ENCODE measurements at places on chromosomes 11 and 22.

- no peak for DNase-seq
These were observed 52.3 kb downstream of the BARX2 start for GRCh38 chr11:129427816-129428406.

DNA sequence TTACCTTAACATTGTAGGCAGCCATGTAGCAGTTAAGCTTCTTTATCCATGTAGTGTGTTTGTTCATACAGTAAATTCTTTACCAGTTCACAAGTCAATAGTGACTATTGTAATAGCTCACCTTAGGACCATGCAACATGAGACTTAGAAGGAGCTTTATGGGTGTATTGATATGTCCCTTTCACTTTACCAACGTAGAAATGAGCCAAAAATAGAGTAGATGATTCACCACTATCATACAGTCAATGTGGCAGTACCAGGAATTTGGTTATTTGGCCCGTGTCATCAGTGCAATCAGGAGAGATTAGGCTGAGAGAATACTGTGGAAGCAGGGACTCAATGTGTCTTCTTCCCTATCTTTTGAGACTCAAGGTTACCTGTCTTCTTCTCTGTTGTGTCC lies 4.7 kb downstream of the ZDHHC13 start:
- DNase-seq = no peak

DNA sequence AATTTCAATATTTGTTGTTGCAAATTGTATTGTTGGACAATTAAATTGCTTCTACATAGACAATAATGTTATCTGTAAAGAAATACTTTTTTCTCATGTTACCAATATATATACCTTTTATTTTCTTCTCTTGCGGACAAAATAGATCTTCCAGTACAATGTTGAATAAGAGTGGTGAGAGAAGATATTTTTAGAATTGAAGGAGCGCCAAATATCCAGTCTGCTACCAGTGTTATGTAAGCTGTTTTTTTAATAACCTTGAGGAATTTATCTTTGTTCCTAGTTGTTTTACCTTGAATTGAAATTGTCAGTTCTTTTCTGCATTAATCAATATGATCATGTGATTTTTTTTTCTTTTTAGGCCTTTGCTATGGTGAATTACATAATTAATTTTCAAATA lies 1702.5 kb upstream of the RAG2 start:
- DNase-seq = no peak

GRCh38 chr11:43135966-43136534 lies 175.7 kb upstream of the API5 start:
- no peak for DNase-seq

DNA sequence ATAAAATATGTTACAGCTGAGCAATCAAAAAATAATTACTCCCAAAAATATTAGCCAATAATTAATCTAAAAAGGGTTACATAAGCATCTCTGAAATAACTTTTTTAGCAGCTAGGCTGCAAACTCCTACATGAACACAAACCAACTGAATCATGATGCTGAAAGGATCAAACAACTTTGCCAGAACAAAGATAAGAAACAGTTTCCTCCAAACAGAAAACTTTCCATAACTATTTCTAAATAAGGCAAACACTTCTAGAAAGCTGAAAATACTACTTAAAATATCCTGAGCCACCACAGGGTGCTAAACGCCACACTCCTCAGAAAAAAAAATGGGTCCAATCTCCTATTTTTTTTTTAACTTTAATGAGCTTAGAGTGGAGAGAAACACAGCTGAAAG lies 68.6 kb upstream of the ARHGAP32 start:
- DNase-seq = no peak

- no peak for DNase-seq
These were observed 9.1 kb upstream of the MN1 start for GRCh38 chr22:27810609-27811151.

GRCh38 chr11:125295931-125296330 lies 131.4 kb downstream of the PKNOX2 start:
- DNase-seq = no peak

DNA sequence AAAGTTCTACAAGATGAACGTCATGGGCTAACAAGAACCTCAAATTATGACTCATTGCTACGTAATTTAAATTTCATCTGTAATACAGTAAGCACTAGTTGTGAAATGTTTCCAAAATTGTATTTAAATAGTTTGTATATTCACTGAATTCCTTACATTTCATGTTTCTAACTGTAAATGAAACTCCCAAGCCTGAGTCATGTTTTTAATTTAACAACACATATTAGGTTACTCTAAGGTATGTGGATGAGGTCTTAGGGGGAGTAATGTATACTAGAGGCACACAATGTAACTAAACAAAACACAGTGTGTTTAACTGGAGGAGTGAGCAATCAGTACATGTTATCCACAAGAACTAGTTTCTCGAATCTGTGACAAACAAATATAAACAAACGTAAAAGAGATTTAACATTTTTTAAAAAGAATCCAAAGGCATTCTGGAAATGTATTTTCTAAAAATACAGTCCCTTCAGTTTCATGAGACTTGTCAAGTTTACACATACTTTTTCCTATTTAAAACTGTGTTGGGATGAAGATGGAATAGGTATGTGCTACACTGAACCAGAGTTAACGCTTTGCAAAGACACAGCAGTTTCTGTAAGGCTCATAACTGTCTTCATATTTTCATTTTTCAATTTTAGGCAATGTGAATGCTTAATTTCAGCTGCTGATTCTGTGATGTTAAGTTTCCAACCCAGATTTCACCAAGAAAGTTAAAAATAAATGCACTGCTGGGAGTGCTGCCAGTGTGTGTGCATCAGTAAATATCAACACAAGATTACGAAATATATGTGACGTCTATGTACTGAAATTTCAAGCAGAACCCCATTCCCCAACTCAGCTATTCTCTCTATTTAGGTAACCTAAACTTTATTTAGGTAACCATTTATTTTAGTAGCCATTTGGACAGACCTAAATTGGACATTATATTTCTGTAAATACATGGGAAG lies 52.6 kb downstream of the PITPNB start:
- no peak for DNase-seq

DNA sequence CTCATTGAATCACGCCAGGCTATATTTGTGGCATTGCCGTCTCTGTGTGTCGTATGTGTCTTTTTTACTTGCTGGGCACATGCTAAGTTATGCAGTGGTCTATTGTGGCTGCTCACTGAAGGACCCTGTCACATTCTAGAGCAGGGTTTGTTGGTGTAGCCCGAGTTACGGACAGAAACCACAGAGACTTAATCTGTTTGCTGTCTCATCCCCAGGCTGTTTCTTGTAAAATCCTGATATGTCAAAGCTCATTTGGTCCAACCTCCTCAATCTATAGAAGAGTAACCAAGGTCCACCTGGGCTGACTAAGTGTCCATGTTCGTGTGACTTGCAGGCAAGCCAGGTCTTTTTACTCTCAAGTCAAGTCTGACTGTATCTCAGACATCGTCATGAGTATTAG lies 5.0 kb downstream of the DPF2 start:
- no peak for DNase-seq

- DNase-seq = no peak
These were observed 1.8 kb downstream of the LDHAL6A start for GRCh38 chr11:18457450-18457849.

GRCh38 chr11:119323532-119324033 lies 6.7 kb upstream of the MCAM start:
- DNase-seq = peak; percentile 41

- no peak for DNase-seq
These were observed 42.5 kb downstream of the AP2A2 start for GRCh38 chr11:967995-968751.

- no peak for DNase-seq
These were observed 146.3 kb downstream of the WNT7B start for GRCh38 chr22:45830531-45831245.

DNA sequence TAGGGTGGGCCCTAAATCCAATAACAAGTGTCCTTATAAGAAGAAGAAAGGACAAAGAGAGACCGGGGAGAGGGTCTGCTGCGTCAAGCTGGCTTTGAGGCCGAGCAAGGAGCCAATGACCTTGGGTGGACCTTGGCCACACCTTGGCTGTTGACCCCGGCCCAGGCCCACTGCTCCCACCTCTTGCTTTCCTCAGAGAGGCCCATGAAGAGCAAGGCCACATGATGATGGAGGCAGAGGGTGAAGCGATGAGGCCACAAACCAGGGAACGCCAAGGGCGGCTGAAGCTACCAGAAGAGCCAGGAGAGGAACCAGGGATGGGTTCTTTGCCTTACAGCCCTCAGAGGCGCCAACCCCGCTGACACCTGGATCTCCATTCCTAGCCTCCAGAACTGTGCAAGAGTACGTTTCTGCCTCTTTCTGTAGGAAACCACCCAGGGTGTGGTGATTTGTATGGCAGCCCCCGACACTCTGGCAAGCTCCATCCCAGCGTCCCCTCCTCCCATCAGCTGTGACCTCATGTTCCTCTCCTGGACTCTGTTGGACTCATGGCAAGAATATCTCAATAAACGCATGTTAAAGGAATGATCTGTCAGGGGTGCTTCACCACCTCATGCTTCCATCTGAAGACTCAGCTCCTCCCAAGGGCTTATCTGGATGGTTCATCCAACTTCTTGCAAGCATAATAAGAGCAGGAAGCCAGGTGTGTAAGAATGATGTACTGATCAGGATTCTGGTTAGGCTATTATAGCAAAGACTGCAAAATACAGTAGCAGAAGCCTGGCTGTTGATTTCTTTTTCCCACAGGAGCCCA lies 41.6 kb upstream of the LINC01488 start:
- no peak for DNase-seq

DNA sequence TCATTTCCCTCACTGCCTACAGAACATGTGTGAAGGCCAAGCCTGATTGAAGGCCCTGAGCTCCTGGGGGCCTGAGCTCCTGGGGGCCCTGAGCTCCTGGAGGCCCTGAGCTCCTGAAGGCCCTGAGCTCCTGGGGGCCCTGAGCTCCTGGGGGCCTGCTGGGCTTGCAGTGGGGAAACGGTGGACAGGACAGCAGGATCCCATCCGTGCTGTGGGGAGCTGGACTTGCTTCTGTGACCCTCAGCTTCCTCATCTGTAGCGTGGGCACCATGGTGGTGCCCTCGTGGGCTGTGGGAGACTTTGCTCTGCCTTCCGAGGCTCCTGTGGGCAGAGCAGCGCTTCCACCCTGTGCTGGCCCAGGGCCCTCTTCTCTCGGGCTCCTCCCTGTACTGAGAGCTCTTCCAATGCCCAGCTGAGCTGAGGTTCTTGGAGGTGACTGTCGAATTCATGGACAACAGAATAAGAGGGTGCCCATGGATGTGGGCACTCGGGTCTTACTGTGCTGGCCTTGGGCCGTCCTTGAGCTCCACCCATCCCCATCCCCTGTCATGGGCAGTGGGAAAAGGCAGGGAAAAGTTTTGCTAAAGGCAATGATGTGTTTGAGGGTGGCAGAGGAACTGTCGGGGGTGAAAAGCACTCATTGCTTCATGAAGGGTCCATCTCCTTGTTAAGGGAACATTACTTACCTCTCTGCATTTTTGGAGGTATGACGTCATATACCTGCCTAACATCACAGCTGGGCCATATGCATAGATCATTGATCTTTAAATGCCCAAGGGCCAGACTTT lies 786.7 kb downstream of the TBC1D22A start:
- no peak for DNase-seq

- no peak for DNase-seq
These were observed 9.7 kb downstream of the MUC6 start for GRCh38 chr11:1026641-1027482.

DNA sequence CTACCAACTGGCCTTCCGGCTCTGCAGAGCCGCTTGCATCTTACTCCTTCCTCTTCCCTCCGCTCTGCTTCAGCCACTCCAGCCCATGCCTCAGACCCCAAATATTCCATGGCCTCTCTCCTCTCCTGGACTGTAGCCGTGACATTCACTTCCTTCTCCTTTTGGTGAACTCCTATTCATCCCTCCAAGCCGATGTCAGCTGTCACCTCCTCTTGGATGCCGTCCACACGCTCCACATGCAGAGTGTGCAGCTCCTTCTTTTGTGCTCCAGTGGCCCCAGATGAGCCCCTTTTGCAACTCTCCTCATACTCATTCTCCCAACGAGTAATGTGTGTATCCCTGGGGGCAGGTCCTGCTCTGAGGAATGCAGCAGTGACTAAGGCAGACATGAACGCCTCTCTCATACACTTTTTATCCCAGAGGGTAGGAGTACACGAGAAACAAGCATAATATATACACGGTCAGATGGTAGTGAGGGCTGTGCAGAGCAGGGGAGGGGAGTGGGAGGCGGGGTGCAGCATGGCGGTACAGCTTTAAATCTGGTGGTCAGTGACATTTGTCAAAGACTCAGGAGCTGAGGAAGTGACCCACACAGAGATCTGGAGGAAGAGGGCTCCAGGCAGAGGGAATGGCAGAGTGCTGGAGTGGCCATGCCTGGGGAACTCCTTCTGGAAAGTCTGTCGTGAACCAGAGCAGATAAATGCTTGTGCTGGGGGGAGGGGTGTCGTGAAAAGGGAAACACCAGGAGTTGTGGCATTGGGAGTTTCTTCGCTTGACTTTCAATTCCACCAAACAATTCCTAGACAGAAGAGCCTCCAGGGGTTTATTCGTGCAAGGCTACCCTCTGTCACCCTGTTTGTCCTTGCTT lies 83.8 kb upstream of the ATXN10 start:
- no peak for DNase-seq

- DNase-seq = peak; percentile 47
These were observed 9.5 kb upstream of the EHD1 start for GRCh38 chr11:64887757-64888405.

DNA sequence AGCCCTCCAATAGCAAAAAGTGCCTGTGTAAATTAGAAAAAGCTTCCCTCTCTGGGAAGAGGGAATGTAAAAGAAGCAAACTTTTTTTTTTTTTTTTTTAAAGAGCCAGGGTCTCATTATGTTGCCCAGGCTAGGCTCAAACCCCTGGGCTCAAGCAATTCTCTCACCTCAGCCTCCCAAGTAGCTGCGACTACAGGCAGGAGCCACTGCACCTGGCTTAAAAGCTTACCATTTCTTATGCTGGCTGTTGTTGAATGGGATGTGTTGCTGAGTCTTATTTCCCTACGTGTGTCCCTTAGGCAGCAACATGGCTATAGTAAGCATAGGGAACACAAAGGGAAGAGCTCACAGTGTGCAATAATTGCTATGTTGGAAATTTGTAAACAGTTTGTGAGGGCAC lies 225.5 kb upstream of the CCDC90B start:
- DNase-seq = no peak

- no peak for DNase-seq
These were observed 21.1 kb upstream of the RDX start for GRCh38 chr11:110317516-110317932.

All from cerebellar nuclear complex (tissue), 1 donor.